Ovary (tissue), 10 donors: ENCODE measurements at places on chromosomes 1 and 21. TPM values are rescaled to one million over a fixed set of nuclear protein-coding genes. Genes with fewer than 3 reads are reported as not detected.

The OLFML2B gene
- total RNA-seq, result 10.3 TPM

GRCh38 chr1:56578138-56578962, 1.0 kb downstream of the PLPP3 start:
- H3K27me3 ChIP-seq, result no peaks in the 10 kb centered on the region
- peak overlapping the region; percentile 86 for H3K27ac ChIP-seq
- no peaks in the 10 kb centered on the region for H3K36me3 ChIP-seq
- peak overlapping the region; percentile 62 for H3K4me3 ChIP-seq
- H3K4me1 ChIP-seq, result peaks cover 7% of the 10 kb centered on the region
- DNase-seq, result peak; percentile 52

DNA sequence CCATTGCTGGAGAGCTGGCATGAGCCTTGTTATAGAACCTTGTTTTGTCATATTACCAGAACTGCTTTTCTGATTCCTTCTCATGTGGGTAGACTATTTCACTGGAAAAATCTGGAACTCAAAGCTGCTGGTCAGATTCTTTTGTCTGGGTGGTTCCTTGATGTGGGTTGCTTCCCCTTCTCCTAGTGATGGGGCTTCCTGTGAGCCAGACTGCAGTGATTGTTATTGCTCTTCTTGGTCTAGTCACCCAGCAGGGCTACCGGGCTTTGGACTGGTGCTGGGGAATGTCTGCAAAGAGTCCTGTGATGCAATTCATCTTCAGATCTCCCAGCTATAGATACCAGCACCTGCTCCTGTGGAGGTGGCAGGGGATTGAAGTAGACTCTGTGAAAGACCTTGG, 59.4 kb downstream of the GPR137B start:
- no peaks in the 10 kb centered on the region for H3K4me1 ChIP-seq
- no peak overlapping the region for H3K27ac ChIP-seq
- DNase-seq, result no peak
- H3K4me3 ChIP-seq, result no peak overlapping the region

The GJC2 gene
- 8.9 TPM for total RNA-seq

GRCh38 chr21:32562915-32563314, 22.4 kb downstream of the TCP10L start:
- peaks cover 1% of the 10 kb centered on the region for H3K4me1 ChIP-seq
- H3K4me3 ChIP-seq, result no peak overlapping the region
- H3K27me3 ChIP-seq, result no peaks in the 10 kb centered on the region
- peak overlapping the region; percentile 28 for H3K27ac ChIP-seq

The KCNT2 gene
- total RNA-seq, result 14.1 TPM

DNA sequence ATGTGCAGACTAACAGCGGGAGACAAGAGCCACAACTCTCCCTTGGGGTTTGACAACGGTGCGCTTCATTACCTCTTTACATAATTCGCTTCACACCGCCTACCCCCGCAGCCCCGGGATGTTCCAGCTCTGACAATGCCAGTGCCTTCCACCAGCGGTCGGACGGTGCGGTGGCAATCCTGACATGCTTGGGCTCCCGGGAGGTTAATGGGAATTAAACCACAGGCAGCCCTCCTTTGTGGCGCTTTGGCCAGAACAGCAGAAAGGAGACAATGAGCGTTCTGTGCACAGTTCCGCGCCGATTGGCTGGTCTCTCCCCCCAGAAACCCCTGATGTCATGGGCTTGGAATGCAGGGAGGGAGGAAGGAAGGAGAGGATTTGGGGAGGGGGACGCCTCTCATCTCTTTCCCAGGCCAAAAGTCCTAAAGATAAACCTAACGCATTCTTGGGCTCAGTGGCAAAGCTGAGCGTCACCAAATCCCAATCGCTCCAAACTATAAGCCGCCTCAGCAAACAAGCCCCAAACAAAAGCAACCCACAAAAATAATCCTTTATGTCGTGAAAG, 1.3 kb downstream of the CNN3 start:
- peak; percentile 80 for DNase-seq
- peaks cover 22% of the 10 kb centered on the region for H3K4me1 ChIP-seq
- H3K27ac ChIP-seq, result peak overlapping the region; percentile 99
- no peaks in the 10 kb centered on the region for H3K27me3 ChIP-seq

- H3K36me3 ChIP-seq, result no peaks in the 10 kb centered on the region
- no peak for DNase-seq
- H3K4me3 ChIP-seq, result no peak overlapping the region
- H3K4me1 ChIP-seq, result no peaks in the 10 kb centered on the region
- no peaks in the 10 kb centered on the region for H3K27me3 ChIP-seq
- no peak overlapping the region for H3K27ac ChIP-seq
These were observed 811.9 kb upstream of the RGS18 start for GRCh38 chr1:191346381-191346780.

DNA sequence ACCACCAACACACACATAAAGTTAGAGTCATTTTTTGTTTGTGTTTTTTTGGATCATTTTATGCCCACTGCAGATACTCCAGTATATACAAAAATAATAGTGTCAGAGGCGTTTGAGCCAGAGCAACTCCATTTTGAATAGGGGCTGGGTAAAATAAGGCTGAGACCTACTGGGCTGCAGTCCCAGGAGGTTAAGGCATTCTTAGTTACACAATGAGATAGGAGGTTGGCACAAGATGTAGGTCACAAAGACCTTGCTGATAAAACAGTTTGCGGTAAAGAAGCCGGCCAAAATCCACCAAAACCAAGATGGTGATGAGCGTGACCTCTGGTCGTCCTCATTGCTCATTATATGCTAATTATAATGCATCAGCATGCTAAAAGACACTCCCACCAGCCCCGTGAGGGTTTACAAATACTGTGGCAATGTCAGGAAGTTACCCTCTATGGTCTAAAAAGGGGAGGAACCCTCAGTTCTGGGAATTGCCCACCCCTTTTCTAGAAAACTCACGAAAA, 40.6 kb downstream of the GJA5 start:
- no peak overlapping the region for H3K4me3 ChIP-seq
- no peaks in the 10 kb centered on the region for H3K27me3 ChIP-seq
- H3K36me3 ChIP-seq, result no peaks in the 10 kb centered on the region
- H3K4me1 ChIP-seq, result no peaks in the 10 kb centered on the region

The AUNIP gene
- total RNA-seq, result 0.75 TPM

DNA sequence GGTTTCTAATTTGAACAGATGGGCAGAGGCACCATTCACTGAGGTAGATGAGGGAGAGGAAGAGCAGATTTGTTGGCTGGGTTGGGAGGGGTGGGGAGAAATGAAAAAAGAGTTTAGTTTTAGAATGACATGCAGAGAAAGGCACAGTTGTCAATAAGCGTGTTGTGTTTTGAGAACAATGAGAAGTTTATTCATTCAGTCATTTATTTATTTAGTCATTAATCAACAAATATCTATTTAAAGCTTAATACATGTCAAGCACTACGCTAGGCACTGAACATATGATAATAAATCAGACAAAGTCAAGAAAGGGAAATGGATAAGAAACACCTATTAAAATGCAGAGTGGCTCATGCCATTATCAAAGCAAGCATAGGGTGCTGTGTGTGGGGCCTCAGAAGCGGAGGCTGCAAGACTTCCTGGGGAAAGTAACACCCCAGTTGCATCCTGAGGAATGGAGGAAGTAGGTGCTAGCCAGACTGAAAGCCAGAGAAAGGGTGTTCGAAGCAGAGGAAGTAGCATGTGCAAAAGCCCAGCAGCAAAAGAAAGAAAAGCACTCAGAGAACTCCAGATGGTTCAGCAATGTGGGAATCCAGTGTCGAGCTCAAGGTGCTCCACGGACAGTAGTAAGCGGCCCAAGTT, 114.1 kb downstream of the RNF220 start:
- no peak overlapping the region for H3K27ac ChIP-seq
- H3K4me3 ChIP-seq, result no peak overlapping the region
- no peaks in the 10 kb centered on the region for H3K27me3 ChIP-seq
- no peak for DNase-seq

The KMO gene
- total RNA-seq, result not detected

The NR1I3 gene
- not detected for total RNA-seq

DNA sequence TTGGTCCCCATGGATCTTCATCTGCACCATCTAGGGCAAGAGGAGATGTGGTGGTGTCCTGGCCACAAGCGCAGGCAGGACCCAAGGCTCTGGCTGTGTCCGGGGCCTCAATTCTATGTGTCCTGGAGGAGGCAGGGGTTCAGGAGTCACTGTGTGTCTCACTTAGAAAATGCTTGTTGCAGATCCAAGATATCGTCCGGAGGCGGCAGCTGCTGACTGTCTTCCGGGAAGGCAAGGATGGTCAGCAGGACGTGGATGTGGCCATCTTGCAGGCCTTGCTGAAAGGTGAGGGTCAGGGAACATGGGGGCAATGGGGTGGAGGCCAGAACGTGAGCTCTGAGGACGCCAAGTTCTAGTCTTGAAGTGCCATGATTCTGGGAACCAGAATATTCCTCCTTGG, 29.1 kb downstream of the TRPM2 start:
- DNase-seq, result no peak
- no peaks in the 10 kb centered on the region for H3K27me3 ChIP-seq
- H3K4me3 ChIP-seq, result no peak overlapping the region
- no peaks in the 10 kb centered on the region for H3K4me1 ChIP-seq
- H3K36me3 ChIP-seq, result no peaks in the 10 kb centered on the region
- H3K27ac ChIP-seq, result no peak overlapping the region

DNA sequence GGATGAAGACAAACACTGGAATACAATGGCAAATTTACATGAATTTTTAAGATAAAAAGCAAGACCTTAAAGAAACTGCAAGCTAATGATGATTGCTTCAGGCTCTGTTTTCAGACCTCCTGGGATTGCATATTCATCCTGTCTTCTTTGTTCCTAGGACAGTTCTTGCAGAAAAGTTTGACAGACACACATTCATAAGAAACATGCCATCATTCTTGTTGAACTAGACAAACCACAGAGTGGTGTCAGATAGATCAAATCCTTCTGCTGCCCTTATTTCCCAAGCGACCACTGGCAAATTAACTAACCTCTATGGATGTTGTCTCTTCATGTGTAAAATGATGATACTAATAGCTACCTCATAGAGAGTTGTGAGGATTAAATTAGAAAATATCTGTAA, 181.3 kb downstream of the KCTD3 start:
- no peak overlapping the region for H3K4me3 ChIP-seq
- no peaks in the 10 kb centered on the region for H3K4me1 ChIP-seq
- no peak overlapping the region for H3K27ac ChIP-seq
- H3K36me3 ChIP-seq, result no peaks in the 10 kb centered on the region
- no peak for DNase-seq

The IGSF9 gene
- total RNA-seq, result 0.83 TPM

DNA sequence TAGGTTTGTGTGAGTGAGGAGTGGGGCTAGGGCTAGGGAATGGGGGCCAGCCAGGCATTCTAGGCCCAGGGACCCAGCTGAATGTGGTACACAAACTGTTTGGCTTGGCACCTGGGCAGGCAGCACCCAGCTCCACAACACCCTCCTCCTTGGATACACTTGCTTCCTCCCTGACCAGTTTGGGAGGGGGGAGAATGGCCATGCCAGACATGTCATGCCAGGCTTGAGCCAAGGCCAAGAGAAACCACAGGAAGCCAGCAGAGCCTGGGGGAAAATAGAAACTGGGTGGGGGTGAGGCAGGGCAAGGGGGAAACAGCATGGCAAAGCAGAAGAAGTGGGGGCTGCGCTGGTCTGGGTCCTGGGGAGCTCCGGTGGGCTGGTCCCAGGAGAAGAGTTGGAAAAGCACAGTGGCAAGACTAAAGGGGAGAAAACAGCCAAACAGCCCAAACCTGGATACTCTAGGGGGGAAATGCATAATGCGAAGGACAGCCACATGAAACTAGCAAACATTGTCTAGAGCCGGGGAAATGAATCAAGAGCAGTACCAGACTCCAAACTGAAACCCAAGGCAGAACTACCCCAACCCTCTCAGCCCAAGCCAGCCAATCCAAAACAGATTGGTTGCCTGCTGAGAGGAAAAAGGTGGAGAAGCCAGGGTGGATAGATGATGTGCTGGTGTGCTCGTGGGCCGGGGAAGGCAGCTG, 47.9 kb downstream of the LGR6 start:
- no peak for DNase-seq
- no peaks in the 10 kb centered on the region for H3K4me1 ChIP-seq
- no peaks in the 10 kb centered on the region for H3K27me3 ChIP-seq
- no peak overlapping the region for H3K27ac ChIP-seq
- no peaks in the 10 kb centered on the region for H3K36me3 ChIP-seq

DNA sequence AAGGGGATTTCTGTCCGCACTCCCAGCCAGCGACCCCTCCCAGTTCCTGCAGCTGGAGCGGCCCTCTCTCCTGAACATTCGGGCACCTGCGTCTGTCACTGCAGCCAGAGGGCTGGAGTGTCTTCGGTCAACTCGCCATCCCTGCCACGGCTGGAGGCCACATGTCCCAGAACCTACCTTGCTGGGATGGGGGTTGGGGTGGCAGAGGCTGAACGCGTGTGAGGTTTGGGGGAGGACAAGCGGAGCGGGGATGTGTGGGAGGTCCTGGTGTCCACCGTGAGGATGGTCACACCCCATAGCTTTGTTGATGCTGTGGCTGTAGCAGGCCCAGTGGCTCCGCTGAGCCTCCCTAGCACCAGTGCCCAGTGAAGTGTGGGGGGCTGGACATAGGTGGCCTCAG, 14.8 kb upstream of the C1orf174 start:
- no peak overlapping the region for H3K27ac ChIP-seq
- DNase-seq, result no peak
- no peaks in the 10 kb centered on the region for H3K4me1 ChIP-seq
- H3K36me3 ChIP-seq, result no peaks in the 10 kb centered on the region
- no peak overlapping the region for H3K4me3 ChIP-seq
- no peaks in the 10 kb centered on the region for H3K27me3 ChIP-seq

GRCh38 chr1:200535605-200536004, 84.9 kb downstream of the KIF14 start:
- no peak overlapping the region for H3K27ac ChIP-seq
- no peaks in the 10 kb centered on the region for H3K36me3 ChIP-seq
- H3K27me3 ChIP-seq, result no peaks in the 10 kb centered on the region
- no peak overlapping the region for H3K4me3 ChIP-seq

DNA sequence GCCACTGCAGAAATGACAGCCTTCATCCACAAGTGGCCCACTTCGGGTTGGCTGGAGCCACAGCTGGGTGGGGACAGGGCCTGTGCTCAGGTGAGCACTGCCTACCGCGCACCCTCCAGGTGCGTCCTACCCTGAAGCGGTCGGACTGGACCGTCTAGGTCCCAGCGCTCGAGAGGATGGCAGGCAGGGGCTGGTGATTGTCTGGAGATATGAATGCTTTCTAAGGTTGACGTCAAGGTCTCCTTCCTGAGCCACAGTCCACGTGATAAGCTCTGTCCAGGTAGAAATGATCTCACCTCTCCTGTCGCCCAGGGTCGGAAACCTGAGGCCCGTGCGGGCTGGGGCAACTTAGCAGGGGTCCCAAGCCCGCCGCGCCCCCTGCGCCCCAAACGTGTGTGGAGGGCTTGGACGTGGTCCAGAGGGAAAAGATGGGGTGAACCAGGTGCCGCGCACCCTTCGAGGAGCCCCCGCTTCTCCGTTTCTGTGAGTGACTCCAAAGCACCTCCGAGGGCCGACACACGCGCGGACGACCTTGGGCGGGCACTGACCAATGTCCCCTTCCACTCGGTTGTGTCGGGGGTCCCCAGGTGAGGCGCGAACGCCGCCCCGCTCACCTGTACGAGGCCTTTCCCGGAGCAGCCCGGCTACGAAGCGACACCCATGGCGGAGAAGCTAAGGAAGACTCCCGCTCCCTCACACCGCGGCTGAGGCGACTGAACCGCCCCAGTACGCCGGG, 853 bp upstream of the DOP1B start:
- peaks cover 7% of the 10 kb centered on the region for H3K4me1 ChIP-seq
- H3K4me3 ChIP-seq, result peak overlapping the region; percentile 71
- H3K27me3 ChIP-seq, result no peaks in the 10 kb centered on the region
- DNase-seq, result peak; percentile 56

GRCh38 chr1:182367926-182368325, 23.7 kb downstream of the GLUL start:
- H3K27ac ChIP-seq, result no peak overlapping the region
- DNase-seq, result no peak
- no peak overlapping the region for H3K4me3 ChIP-seq
- no peaks in the 10 kb centered on the region for H3K27me3 ChIP-seq
- H3K4me1 ChIP-seq, result no peaks in the 10 kb centered on the region

The PRKCZ gene
- 5.8 TPM for total RNA-seq
